MCF 10A (cell line): ENCODE measurements at places on chromosomes 4 and X.

- no peak overlapping the region for H3K4me3 ChIP-seq
- H3K27ac ChIP-seq: no peak overlapping the region
- no peaks in the 10 kb centered on the region for H3K27me3 ChIP-seq
- peak; percentile 2 for DNase-seq
- peaks cover 6% of the 10 kb centered on the region for H3K4me1 ChIP-seq
- no peaks in the 10 kb centered on the region for H3K36me3 ChIP-seq
Measured at GRCh38 chr4:48180234-48180633, 46.2 kb upstream of the TXK start.

- peaks cover 82% of the 10 kb centered on the region for H3K36me3 ChIP-seq
- no peak overlapping the region for H3K4me3 ChIP-seq
- H3K27me3 ChIP-seq: no peaks in the 10 kb centered on the region
Measured at GRCh38 chr4:51878431-51878830, 35.5 kb downstream of the DCUN1D4 start.

DNA sequence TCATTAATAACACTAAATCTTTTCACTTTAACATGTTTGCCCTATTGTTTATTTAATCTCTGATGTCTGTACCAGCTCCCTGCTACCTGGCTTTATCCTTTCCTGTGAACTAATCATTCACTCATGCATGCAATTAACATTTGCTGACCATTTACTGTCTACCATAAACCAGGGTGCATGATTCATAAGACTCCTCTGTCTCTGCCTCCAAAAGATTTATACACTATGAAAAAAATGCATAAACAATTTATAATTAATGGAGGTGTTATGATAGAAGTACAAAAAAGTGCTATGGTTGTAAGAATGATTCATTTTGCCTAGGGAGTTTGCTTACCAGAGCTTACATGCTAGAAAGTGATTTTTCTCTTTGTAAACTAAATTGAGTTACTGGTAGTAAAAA is 24.5 kb upstream of the CPEB2 start:
- no peak for DNase-seq
- no peak overlapping the region for H3K4me3 ChIP-seq
- no peaks in the 10 kb centered on the region for H3K4me1 ChIP-seq
- no peaks in the 10 kb centered on the region for H3K27me3 ChIP-seq
- no peak overlapping the region for H3K27ac ChIP-seq

- no peaks in the 10 kb centered on the region for H3K36me3 ChIP-seq
- no peaks in the 10 kb centered on the region for H3K27me3 ChIP-seq
Measured at GRCh38 chr4:130210864-130211263, 1114.9 kb downstream of the C4orf33 start.

DNA sequence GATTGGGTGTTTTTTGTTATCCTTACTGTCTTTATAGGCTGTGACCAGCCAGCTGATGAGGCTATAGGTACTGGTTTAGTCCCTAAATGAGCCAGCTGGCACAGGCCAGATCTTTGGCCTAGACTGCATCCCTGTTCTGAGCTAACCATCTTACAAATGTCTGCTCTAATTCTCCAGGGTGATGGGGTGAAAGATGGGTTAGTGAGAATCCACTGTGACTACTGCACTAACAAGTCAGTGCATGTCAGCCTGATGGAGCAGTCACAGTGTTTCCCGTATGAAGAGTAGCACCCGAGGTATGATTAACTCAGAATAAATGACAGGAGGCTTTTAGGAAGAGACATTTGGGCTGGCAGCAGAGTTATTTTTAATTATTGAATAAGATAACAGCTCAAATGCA is 181.0 kb downstream of the DCTD start:
- peak; percentile 48 for DNase-seq
- H3K4me3 ChIP-seq: no peak overlapping the region
- H3K27me3 ChIP-seq: no peaks in the 10 kb centered on the region
- H3K4me1 ChIP-seq: peaks cover 23% of the 10 kb centered on the region
